ENCODE measurements at places on chromosomes 6 and 20.

DNA sequence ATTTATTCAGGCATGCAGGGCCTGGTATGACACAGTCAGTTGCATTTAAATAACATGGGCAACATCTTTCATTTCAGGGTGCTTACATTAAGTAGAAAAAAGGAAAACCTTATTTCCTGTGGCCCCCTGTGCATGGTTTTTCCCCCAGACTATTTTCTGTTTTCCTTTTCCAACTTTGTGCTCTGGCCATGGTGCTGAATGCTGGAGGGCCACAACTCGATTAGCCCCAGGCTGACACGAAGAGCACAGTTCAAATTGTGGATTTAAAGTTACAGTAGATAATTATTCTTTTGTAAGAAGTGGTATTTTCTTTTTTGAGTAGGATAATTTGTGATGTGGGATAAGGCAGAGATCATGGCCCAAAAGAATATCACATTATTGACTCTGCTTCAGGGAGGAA is 332.0 kb downstream of the HAO1 start:
- DNase-seq, result no peak

DNA sequence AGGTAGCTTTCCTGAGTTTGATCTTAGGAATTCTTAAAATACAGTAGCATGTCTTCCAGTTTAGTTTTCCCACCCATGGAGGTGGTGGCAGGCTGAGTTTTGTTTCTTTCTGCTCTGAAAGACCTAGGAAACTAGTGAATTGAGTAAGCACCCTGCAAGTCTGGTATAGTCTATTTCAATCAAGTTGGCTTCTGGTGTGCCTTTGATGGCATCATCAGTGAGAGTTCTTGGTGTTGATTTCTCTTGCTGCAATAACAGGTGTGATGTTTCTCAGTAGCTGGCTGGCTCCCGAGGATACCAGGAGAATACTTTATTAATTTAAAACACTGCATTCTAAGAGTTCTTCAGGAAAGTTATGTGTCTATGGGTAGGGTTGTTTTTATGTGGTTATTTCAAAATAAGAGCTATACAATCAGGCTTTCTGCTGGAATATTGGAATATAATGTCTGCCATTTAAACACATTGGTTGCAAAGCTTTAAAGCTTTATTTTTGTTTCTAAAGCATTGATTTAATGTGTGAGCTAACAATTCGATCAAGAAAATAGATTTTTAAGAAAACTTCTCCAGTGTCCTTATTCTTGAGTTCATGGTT is 19.0 kb downstream of the VAPB start:
- no peak for DNase-seq

GRCh38 chr20:24502661-24503060 is 33.2 kb downstream of the SYNDIG1 start:
- no peak for DNase-seq

- no peak for DNase-seq
These were observed 74.8 kb upstream of the JARID2 start for GRCh38 chr6:15171026-15171425.

GRCh38 chr20:1669304-1669703 is 11.7 kb upstream of the SIRPG start:
- DNase-seq, result no peak
